ENCODE measurements at places on chromosomes 7 and 10. TPM values are rescaled to one million over a fixed set of nuclear protein-coding genes. Genes with fewer than 3 reads are reported as not detected.

UBTD1 gene
- total RNA-seq: 25.1 TPM

LRGUK gene
- 1.6 TPM for total RNA-seq

GRCh38 chr10:70315815-70316214, 32.0 kb upstream of the NPFFR1 start:
- no peak for DNase-seq

DNA sequence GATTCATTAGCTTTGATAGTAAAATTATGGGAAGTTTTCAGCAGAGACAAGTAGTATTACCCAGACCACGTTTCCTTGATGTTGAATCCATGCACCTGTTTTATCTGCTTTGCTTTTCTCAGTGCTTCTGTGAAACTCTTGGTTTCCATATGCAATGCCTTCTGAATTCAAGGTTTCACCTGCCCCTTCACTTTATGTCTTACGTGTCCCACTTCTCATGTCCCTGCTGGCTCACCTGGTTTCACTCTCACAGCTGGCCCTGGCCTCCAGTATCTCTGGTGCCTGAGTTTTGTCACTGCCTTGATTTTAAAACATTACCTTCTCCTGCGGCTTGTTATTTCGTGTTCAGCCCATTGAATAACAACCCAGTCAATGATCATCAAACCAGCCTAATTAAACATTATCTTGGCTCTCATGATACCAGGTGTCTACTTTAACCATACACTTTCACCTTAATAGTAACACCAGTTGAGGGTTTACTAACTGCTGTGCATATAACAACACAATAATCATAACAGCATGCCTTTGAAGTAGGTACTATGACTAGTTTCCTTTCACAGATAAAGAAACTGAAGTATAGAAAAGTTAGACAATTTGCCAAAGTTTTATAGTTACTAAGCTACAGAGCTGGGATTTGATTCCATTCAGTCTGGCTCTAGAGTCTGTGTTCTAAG, 175.7 kb upstream of the PCLO start:
- no peak for DNase-seq

GRCh38 chr10:13961097-13961496, 369.6 kb downstream of the FRMD4A start:
- DNase-seq: peak; percentile 83
